Activated CD4-positive, alpha-beta T cell treated with anti-CD3 and anti-CD28 coated beads, Interleukin-2, amount 50 U/mL, for 48 hours (primary cell): ENCODE measurements at places on chromosomes 1 and 21.

DNA sequence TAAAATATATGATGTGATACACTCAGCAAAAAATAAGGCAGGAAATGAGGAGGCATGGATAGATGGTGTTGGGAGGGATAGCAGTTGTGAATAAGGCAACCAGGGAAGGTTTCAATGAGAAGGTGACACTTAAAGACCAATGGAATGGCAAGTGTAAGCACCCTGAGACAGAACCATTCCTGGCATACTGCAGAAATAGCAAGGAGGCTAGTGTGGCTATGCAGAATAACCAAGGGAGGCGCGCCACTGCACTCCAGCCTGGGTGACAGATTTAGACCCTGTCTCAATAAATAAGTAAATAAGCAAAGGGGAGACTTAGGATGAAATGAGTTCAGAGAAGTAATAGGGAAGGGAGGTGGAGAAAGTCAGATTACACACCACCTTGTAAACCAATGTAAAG lies 113.9 kb downstream of the TOMM20 start:
- DNase-seq: no peak

DNA sequence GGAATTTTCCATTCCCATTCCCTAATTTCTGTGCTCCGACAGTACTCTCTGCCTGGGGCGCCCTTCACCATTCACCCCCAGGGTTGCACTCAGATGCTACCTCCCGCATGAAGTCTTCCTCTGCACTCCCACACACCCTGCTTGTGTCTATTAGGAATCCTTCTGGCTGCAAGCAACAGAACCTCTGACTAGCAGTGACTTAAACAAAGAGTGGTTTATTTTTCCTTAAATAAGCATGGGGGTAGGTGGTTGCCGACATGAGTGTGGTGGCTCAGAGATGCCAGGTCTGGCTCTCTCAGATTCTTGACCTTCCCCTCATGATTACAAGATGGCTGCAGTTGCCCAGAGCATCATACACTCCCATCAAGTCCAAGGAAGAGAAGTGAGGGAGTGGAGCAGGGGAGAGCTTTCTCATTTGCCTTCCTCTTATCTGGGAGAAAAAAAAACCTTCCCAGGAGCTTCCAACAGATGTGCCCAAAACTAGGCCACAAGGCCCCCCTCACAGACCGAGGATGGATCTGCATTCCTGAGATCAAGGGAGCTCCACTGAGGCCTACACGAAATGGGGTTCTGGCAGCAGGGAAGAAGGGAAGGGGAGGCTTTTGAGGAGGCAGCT lies 49.6 kb upstream of the LBR start:
- no peak for DNase-seq

DNA sequence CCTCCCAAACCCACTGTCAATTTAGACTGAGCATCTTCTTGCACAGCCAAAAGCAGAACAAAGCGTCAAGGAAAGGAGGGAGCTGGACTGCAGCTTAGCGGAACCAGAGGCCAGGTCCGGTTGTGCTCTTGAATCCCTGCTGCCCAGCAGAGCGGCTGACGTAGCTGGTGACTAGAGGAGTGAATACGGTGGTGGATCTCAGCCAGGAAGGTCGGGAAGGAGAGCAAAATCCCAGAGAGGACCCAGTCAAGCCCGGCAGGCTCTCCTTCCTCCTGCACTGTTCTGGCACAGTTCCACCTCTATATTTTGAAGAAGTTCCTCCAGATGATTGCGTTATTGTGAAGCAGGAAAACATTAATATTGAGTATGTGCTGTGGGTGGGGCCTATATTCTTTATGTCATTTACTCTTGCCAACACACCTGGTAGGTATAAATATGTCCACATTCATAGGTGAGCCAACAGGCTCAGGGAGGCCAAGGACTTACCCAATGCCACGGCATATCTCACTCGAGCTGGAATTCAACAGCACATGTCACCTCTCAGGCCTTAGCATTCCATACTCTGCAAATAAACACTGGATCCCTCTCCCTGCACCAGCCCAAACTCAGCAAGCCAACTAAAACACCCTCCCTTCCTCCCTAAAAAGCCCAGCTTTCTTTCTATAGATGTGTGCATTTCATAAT lies 23.6 kb upstream of the ABCB10 start:
- no peak for DNase-seq

DNA sequence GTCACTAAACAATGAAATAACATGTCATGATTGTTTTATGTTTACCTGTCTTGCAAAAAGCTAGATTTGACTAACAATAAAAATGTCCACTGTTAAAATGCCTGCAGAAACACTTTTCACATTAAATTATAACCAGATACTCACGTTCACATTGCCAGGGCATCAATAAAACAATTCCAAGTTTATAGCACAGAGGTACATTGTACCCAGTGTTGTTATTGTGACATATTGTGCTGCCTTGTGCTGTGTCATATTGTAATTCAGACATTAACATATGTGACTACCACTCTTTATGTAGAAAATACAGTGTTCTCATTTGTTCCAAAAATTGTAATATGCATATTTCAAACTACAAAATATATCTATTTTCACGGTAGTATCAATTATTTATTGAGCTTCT lies 766.1 kb downstream of the NCAM2 start:
- no peak for DNase-seq

DNA sequence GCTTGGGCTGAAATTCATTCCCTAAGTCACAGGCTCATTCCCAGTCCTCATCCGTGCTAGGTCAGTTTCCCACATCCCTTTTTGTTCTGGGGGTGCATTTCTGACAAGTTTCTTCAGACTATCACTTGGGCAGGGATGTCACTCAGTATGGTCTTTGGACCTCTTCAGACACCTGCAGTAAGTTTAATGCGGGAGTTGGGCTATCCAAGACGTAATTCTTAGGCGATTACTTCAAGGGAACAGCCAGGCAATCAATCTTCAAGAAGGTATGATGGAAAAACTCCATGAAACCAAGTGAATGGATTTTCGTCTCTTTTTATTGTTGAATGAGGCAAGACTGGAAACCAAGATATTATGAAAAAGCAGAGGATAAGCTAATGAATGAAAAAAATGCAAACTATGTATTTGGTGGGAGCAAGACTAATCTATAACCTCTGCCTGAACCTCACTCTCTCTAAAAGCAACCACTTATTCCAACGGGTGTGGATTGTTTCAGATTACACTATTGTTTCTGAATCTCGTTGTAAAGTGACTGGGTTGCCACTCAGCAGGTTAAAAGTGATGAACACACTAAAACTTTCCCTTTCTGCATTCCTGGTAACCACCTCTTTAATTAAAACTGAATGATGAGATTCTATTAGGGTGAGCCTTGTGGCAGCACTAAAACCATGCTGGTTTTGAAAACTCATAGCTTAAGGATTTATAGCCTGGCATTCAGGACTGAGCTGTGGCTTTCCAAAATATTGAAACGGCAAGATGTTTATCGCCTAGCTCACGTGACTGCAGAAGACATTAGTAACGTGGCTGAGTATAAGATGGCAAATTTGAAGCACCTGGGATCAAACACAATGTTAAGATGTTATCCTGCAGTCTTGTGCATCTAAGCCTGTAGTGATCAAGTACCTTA lies 1.1 kb downstream of the RASAL2 start:
- DNase-seq: no peak
